NCI-H82 (cell line): ENCODE measurements at places on chromosomes 3 and 15.

DNA sequence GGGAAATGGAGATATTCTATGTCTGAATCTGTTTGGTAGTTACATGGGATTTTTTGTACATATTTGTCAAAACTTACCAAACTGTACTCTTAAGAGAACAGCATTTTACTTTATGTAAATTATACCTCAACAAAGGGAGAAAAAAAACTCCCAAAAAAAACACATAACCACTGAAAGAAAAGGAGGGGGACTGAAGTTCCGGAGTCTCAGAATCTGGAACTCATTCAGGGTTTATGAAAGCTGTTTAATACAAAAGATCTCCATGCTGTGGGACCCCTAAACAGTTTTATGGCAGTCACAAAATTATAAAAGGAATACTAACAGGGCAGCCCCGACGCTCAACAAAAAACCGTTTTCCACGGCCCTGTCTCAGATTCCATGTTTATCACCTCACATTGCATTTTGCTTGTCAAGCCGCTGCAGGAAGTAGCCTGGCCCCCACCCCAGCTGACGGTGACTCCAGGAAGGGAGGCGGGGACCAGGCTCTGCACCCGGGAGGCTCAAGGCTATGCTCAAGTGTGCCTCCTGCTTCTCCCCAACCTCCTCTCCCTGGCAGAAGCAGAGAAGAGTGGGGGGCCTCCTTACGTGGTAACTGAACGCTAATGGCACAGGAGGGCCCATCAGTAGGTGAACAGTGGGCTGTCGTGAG is 29.3 kb downstream of the RFT1 start:
- no peak for DNase-seq

DNA sequence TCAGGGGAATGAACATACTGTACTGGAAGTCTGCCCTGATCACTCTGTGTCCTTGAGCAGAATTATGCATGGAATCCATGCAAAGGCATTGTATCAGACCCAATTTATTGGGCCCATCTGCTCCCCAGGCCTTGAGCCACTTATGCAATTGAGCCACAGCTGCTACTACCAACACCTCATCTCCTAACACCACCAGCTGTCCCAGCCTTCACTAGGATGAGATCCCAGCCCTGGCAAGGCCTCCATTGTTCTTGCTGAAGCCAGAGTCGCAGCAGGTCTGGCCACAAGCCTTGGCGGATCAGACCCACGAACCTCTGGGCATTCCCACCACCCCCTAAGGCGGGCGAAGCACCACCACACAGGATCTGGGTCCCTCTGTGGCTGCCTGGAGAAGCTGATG is 9.2 kb upstream of the NME9 start:
- peak; percentile 94 for DNase-seq

DNA sequence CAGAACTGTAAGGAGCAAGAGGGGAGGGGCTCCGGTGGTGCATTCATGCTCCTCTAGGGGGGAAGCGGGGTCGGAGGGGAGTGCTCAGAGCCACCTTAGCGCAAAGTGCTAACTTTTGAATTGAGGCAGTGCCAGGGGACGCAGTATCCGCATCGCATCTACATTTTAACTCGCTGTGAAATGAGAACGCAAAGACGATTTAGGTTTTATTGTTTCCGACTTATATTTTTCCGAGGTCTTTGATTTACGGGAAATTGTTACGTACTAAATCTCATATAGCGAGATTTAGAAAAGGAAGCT is 212 bp downstream of the TCAIM start:
- DNase-seq, result no peak

GRCh38 chr3:50359760-50360110 is 414 bp upstream of the TMEM115 start:
- DNase-seq, result no peak

GRCh38 chr3:167487556-167487955 is 13.7 kb upstream of the SERPINI2 start:
- no peak for DNase-seq

DNA sequence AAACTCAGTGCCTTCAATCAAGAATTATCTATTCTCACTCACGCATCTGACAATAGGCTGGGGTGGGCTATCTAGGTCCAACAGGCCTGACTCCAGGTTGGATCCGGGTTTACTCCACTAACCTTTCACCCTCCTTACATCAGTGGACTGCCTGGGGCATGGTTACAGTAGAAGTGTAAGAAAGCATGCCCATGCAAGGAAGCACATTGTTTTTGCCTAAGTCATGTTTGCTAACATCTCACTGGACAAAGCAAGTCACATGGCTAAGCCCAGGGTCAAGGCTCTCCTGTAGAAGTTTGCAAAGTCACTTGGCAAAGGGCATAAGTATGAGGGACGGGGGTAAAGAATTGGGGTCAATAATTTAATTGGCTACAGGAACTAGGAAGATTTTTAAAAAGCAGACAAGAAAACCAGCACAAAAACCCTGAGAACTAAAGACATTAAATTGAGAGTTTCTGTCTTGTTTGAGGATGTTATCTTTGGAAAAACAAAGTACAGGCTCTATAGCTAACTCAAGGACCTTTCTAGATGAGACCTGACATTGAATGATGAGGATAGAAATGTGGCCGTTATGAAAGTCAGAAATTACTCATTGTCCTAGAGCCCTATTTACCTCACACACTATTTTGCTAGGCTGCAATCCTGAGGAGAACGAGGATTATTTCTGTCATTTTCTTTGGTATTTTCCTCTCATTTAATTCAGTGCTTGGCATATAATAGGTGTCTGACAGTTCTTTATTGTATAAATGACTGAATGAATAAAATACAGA is 214.2 kb downstream of the IL20RB start:
- DNase-seq, result no peak

GRCh38 chr3:52238761-52239701 is at the start of gene TWF2:
Gene TWF2, minus strand, starts transcription at chr3:52239158. Its CDS starts 142 bp downstream, at chr3:52239016.
- peak; percentile 82 for DNase-seq

GRCh38 chr3:147943265-147943945 is 534.2 kb downstream of the ZIC1 start:
- DNase-seq, result no peak

- no peak for DNase-seq
Observed at GRCh38 chr15:70690491-70691276, 72.7 kb downstream of the UACA start.

DNA sequence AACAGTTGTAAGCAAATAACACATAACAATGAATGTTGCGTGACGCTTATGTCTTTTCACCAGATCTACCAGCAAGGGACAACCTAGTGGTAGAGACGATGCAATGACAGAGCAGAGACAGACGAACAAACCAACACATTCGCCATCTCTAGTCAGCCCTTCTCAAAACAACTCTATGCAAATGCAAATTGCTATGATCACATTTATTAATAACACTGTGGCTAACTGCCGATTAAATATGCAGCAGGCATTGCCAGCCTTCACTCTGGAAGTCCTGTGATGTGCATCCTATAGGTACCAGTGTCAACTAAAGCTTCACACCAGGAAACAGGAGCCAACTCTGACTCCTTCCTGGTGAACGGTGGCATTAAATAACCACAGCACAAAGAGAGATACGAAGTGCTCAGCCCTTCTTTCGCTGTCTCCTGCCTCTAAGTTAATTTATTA is 94.2 kb downstream of the FOXP1 start:
- DNase-seq, result no peak

- DNase-seq, result no peak
Observed at GRCh38 chr15:22874256-22874655, 35.8 kb downstream of the NIPA2 start.

- DNase-seq, result no peak
Observed at GRCh38 chr3:45991341-45991740, 4.3 kb downstream of the FYCO1 start.

DNA sequence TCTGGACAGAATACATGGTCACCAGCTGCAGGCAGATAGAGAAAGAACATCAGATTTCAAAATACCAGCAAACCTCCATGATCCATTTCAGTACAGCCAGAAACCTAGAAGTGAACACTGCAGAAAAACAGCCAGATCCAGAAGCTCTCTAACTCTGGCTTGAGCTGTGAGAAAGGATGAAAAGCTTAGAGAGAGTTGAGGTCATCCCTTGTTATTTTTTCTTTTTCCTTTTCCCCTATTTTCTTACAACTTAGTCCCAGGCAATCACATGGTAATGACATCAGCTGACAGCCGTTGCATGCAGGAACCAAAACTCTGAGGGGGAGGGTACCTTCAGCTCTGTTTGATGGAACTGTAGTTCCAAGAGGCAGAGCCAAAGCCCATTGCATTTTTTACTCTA is 113.2 kb downstream of the TCF12 start:
- DNase-seq, result no peak

- no peak for DNase-seq
Observed at GRCh38 chr15:97874139-97874538, 86.4 kb upstream of the ARRDC4 start.

DNA sequence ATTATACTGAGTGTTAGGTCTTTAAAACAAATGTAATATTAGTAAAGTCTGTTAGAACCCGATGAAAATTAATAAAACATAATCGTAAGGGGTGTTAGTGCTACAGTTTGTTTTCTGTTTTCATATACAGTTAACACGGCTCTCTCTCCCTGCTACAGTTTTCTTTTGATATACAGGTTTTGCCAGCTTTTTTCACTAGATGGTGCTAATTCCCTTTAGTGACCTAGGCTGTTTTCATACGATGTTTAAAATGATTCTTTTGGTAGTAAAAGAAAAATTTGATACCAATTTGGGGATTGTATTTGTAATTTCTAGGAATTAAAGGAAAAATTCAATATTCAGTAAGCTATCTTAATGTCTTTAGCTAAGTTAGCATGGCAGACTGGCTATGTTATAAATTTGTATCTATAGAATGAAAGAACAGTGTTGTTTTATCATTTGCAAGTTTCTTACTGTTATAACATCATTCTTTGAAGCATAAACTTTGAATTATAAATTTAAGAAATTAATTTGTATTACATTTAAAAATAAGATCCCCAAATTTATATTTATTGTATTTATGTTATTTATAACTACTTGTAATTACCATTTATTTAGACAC is 11.5 kb downstream of the APH1B start:
- peak; percentile 80 for DNase-seq

DNA sequence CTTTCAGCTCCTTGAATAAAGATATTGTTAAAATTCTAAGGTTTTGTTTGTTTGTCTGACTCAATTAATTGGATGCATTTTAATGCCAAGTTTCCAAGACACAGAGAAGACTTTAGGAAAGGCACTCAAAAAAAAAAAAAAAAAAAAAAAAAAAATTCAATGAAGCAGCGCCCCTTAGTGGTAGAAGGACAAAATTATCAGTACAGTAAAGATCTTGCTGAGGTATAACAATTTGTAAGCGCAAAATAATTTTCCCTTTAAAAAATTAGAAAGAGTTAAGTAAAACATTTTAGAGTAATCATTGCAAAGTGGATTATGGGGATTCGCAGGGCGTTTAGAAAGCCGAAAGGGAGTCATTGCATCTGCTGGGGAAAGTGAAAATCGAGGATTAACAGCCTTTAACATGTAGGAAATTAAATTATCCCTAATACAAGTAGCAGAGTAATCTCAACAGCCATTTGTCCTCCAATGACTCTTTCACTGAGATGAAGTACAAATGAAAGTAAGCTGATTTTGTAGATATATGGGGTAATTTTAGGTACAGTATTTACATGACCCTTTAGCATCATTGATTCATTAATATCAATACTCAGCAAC is 5.8 kb upstream of the DIS3L start:
- peak; percentile 98 for DNase-seq

- peak; percentile 11 for DNase-seq
Observed at GRCh38 chr3:43764471-43764870, 73.7 kb downstream of the ABHD5 start.

- no peak for DNase-seq
Observed at GRCh38 chr3:21294768-21295167, 456.2 kb downstream of the ZNF385D start.

DNA sequence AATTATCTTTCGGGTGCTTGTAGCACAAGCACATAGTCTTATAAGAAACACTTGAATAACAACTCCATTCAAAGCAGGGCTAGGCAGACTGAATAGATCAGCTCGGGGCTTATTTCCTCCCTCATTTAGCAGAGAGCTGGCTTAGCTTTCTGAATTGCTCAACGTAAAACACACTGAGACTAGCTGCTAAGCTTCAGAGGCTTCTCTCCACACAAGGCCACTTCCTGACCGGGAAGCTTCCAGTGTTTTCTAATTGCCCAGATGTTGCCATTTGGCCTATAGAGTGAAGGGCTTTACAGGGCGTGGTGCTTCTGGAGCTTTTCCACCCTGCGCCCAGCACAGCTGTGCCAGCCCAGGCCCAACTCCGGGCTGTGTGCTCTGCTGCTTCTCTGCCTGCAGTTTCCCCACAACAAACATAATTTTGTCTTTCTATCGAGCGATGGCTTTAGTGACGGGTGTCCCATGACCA is 16.6 kb downstream of the FAM240A start:
- no peak for DNase-seq

DNA sequence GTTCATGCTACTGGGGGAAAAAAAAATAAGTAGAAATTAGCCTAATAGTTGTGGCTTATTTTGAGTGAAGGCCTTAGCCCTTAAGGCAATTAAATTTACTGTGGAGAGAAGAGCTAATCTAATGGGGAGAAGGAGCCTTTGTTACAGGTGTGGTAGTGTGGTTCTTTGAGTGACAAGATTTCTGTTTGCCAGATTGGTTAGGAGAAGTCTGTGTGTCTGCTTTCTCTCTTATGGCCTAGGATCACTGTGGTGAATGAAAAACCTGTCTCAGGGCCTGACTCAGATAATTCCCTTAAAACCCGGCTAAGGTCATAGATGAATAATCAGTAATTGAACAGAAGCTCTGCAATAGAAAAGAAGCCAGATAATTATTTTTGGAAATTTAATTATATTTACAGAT is 27.0 kb downstream of the OPA1 start:
- DNase-seq, result peak; percentile 58

- no peak for DNase-seq
Observed at GRCh38 chr15:25869701-25870100, 6.6 kb upstream of the ATP10A start.

- no peak for DNase-seq
Observed at GRCh38 chr15:96349034-96349856, 18.7 kb downstream of the NR2F2 start.

DNA sequence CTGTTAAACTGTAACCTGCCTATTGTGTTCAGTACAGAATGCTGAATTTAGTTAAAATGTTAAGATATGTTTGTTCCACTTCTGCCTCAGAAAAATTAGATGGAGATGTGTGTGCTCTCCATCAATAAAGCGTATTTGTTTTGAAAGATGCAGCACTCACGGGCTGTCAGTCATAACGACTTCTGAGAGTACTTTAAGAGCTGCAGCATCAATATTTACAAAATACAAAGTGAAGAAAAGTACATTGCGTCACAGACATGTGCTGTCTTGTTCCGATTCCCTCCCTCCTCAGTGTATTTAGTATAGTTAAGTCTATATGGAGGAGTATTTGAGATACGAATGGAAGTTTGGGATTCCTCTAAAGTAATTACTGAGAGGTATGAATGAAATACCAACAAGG is 166.6 kb downstream of the BBX start:
- DNase-seq, result no peak

DNA sequence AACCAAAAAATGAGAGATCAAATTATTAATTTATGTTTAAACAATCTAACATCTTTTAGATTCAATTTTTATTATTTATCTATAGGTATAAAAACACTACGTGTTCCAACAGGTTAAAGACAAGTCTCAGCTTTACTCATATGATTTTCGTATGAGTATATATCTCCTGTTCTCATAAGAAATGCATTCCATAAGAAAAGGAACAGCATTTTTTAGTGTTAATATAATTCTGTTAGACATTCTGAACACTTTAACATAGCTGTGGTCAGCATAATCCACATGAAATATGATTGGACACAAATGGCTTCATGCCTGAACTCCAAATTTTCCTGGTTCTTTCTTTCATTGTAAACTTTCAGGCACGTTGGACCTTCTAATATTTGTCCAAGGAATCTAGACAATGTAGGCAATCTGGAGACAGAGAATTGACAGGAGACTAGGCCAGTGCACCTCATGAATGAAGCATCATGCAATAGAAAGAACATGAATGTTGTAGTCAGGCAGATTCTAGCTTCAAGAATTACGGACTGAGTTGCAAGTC is 1122.0 kb upstream of the ALCAM start:
- no peak for DNase-seq
